SK-N-SH (cell line): ENCODE measurements at places on chromosomes 11 and 22.

DNA sequence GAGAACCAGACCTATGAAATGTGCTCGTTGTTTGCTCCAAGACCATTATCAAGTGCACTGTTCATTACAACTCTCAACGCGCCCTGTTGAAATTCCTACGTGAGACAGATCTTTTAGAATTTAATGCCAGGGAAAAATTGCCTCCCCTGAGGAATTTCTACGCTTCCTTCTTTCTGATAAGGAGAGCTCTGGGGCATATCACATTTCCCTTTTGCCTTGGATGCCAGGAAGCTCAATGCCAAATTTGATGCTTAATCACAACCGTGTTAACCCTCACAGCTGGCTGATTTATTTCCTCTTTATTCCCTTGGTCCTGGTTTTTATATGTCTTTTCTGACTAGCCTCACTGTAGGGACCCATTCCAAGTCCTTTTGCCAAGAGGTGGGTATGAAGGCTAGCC lies 109.4 kb downstream of the MICAL2 start:
- peak overlapping the region; percentile 45; the same call in 1 of the 2 replicates for H3K27ac ChIP-seq
- peaks cover 35% of the 10 kb centered on the region; the same call in 1 of the 2 replicates for H3K36me3 ChIP-seq
- DNase-seq: no peak
- H3K4me3 ChIP-seq: no peak overlapping the region
- H3K4me1 ChIP-seq: peaks cover 20% of the 10 kb centered on the region

DNA sequence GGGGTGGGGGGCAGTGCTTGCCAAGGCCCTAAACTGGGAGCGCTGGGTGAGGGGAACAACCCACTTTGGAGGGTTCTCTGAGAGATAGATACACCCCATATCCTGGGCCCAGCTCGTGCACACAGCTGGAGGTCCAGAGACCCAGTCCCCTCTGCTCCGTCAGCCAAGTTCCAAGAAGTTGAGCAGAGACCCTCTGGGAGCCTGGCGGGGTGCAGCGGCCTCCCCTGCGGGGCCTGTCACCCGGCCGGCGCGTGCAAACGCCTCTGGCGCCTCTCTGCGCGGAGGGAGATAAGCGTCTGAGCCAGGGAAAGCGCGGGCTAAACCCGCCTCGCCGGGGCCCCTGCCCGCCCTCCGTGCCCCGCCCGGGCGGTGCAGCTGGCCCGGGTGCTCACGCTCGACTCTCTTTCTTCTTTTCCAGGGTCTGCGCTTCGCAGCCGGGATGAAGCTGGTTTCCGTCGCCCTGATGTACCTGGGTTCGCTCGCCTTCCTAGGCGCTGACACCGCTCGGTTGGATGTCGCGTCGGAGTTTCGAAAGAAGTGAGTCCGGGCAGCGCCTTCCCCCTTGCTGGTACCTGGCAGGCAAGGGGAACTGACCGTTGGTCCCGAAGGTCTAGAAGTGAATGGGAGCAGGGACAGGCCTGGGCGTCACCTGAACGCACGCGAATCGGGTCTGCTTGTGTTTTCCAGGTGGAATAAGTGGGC lies 540 bp downstream of the ADM start:
- peaks cover 44% of the 10 kb centered on the region for H3K4me1 ChIP-seq
- peak overlapping the region; percentile 93 for H3K27ac ChIP-seq
- peak; percentile 76 for DNase-seq
- H3K4me3 ChIP-seq: peak overlapping the region; percentile 87
- H3K36me3 ChIP-seq: peaks cover 5% of the 10 kb centered on the region; the same call in 1 of the 2 replicates
- H3K27me3 ChIP-seq: no peaks in the 10 kb centered on the region

DNA sequence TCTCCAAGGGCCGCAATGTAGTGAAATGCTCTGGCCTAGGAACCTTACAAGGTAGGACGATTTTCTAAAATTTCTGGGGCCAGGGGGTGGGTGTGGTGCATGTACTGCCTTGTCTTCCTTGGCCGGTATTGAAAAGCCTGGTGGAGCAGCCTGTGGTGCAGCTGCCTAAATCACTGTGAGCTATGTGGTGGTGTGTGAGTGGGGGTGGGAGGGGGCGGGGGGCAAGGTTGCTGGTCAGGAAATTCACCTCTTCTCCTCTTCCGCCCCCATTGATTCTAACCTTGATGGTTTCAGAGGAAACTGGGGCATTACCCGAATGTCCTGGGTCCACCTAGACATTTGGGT lies 137.2 kb downstream of the DBX1 start:
- H3K4me1 ChIP-seq: peaks cover 17% of the 10 kb centered on the region
- peaks cover 26% of the 10 kb centered on the region for H3K36me3 ChIP-seq
- H3K27me3 ChIP-seq: no peaks in the 10 kb centered on the region
- no peak overlapping the region for H3K27ac ChIP-seq
- no peak for DNase-seq
- no peak overlapping the region; the same call in 1 of the 2 replicates for H3K4me3 ChIP-seq

DNA sequence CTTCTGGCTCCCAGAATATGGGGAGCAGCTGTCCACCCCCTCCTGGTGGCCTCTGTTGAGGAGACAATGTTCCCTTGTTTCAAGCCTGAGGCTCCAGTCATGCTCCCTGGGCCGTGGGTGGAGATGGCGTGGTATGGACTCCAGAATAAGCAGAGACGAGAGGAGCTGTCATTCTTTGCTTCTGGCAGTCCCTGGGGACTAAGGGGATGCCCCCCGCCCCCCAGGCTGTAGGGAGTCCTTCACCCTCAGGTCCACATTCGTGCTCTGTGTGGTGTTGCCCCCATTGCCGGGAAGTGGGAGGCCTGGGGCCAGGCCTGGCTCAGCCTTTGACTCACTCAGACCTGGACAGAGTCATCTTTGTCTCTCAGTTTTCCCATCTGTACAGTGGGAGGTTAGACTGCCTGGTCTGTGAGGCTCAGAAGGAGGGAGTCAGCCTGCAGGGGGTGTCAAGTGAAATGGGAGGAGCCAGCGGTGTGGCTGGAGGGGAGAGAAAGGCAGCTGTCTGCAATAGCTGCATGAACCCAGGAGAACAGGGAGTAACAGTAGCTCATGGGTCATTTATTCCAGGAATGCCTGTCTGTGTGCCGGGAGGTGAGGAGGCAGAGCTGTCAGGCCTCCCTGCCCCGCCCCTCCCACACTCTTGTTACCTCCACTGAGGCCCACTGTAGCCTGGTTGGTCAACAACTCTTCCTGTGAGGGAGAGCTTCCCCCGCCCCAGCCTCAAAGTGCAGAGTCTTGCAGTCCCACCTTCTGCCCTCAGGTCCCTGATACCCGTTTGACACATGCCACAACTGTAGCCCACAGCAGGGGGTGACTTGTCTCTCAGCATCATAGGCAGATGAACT lies 6.3 kb downstream of the ARHGEF17 start:
- peaks cover 79% of the 10 kb centered on the region; the same call in 1 of the 2 replicates for H3K4me1 ChIP-seq
- no peak for DNase-seq
- H3K27me3 ChIP-seq: no peaks in the 10 kb centered on the region
- peak overlapping the region; percentile 54 for H3K27ac ChIP-seq
- H3K4me3 ChIP-seq: no peak overlapping the region
- peaks cover 3% of the 10 kb centered on the region for H3K36me3 ChIP-seq

GRCh38 chr11:65915821-65916251 lies 3.0 kb downstream of the C11orf68 start:
- no peaks in the 10 kb centered on the region for H3K27me3 ChIP-seq
- peak overlapping the region; percentile 28 for H3K4me3 ChIP-seq
- peaks cover 34% of the 10 kb centered on the region; the same call in 1 of the 2 replicates for H3K4me1 ChIP-seq
- no peaks in the 10 kb centered on the region for H3K36me3 ChIP-seq
- DNase-seq: no peak

GRCh38 chr11:61969391-61969758 lies 1.9 kb upstream of the FTH1 start:
- peak overlapping the region; percentile 97 for H3K27ac ChIP-seq
- H3K4me1 ChIP-seq: peaks cover 45% of the 10 kb centered on the region
- no peak for DNase-seq
- no peak overlapping the region for H3K4me3 ChIP-seq

DNA sequence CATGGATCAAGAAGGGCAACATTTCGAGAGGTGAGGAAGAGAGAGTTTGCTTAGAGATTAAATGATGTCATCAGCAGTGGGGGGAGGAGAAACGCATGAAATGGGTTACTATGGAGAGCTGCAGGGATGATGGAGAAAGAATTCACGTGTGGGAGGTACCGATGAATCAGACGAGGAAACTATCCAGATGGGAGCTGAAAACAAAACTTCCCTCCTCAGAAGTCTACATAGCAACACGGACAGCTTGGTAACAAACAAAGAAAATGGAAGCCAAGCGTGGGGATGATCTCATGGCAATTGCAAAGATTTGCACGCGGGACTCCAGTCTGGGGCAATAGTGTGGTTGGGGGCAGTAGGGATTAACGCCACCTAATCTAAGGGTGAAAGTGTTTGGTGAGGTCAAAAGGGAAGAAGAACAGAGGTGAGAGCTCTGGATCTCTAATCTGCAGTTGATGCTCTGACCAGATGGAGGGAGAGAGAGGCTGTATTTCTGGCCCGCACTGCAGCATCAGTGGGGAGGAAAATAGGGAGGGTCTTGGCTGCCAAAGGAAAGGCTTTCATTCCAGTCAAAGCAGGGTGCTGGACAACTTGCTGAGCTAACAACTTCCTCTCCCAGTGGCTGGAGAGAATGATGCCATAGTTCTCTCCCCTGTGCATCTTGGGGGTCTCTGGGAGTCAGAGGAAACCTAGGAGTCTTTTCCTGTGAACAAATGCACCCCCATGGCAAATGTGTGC lies 43.4 kb upstream of the CSNK2A3 start:
- no peaks in the 10 kb centered on the region for H3K4me1 ChIP-seq
- no peak for DNase-seq

DNA sequence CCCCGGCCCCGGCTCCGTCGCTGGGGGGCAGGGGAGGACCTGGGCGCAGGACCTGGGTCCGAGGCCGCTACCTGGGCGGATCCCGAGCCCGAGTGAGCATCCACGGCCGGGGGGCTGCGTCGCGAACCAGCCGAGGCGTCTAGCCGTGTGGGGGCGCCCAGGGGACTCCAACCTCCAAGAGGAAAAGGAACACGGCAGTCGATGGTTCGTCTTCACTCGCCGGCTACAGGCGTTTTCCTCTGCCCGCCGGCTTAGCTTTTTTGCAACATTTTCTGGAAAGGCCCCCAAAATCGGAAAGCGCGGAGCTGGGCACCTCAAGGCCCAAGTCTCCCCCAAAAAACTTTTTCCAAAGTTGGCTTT lies 666 bp downstream of the PDGFB start:
- no peak for DNase-seq
- H3K36me3 ChIP-seq: no peaks in the 10 kb centered on the region
- no peak overlapping the region for H3K27ac ChIP-seq
